Myocyte (in vitro differentiated cells): ENCODE measurements at places on chromosomes 3 and 15.

- DNase-seq = no peak
Measured at GRCh38 chr3:29643034-29643425, 362.2 kb downstream of the RBMS3 start.

GRCh38 chr15:63172851-63173451, 15.7 kb upstream of the RPS27L start:
- DNase-seq = no peak

GRCh38 chr15:32838820-32839219, 121.0 kb downstream of the GREM1 start:
- DNase-seq = peak; percentile 72

DNA sequence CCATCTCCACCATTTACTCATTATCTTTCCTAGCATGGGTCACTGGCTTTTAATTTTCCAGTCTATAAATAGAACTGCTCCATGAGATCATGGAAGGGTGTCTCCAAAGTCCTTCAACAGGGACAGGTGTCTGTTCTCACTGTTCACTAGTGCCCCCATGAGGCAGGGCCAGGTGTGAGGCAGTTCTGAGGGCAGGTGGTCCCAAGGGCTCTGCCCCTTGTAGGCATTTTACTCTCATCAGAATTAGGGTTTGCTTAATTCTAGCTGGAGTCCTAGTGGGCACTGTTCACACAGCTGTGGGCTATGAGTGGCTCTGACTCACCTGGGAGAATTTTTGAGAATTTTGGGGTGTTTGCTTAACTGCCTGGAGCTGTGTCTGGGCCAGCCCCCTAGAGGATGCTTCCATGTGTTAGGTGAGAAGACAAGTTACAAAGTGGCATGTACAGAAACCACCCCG, 248.0 kb upstream of the LYSMD4 start:
- DNase-seq = peak; percentile 40

DNA sequence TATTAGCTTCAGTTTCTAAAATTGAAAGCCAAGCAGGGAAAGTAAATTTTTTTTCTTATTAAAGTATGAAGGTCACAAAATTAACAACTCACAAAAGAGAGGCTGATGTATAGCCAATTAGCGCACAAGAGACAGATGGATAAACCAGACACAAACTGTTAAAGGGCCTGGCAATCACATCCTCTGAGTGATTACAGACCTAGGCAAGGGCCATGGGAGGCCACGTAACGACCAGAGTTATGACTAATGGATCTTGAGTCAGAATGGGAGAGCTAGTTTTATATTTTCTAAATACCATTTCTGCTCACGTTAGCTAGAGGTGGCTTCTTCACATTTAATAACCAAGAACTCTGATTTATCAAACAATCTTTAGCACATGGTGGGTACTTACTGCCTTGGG, 17.8 kb upstream of the SCAMP5 start:
- no peak for DNase-seq

DNA sequence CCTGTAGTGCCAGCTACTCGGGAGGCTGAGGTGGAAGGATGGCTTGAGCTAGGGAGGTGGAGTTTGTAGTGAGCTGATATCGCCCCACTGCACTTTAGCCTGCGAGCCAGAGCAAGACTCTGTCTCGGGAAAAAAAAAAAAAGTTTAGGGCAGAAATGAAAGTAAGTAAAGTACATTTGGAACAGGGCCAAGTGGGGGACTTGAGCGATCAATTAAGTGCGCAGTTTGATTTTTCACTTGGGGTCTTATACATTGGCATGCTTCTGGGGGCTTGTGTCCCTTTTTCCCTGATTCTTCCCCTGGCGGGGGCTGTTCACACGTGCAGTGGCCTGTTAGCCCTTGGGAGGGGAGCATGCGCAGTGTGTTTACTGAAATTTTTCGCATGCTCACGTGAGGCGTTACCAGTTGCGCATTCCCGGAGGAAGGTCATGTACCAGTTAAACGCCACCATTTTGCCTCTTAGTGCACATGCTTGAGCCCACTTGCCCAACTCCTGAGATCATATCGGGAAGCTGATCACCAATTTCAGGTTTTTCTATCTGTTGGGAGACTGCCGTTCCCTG, 42.0 kb downstream of the GALNT15 start:
- no peak for DNase-seq

GRCh38 chr15:72062319-72062718, 55.6 kb downstream of the MYO9A start:
- DNase-seq = no peak

GRCh38 chr3:42045708-42046243, 45.4 kb upstream of the TRAK1 start:
- DNase-seq = no peak

DNA sequence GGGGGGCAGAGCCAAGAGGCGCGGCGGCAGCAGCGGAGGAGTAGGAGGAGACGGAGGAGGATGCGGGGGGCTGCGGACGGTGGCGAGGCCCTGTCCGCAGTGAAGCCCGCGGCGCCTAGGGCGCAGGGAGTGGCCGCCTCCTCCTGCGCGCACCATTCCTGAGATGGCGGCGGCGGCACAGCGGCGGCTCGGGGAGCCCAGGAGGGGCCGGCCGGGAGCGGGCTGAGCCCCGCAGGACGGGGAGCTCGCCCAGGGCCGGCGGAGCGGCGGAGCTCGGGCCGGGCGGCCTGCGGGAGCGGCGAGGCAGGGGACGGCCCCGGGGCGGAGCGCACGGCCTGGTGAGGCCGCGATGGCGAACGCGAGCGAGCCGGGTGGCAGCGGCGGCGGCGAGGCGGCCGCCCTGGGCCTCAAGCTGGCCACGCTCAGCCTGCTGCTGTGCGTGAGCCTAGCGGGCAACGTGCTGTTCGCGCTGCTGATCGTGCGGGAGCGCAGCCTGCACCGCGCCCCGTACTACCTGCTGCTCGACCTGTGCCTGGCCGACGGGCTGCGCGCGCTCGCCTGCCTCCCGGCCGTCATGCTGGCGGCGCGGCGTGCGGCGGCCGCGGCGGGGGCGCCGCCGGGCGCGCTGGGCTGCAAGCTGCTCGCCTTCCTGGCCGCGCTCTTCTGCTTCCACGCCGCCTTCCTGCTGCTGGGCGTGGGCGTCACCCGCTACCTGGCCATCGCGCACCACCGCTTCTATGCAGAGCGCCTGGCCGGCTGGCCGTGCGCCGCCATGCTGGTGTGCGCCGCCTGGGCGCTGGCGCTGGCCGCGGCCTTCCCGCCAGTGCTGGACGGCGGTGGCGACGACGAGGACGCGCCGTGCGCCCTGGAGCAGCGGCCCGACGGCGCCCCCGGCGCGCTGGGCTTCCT, at the start of gene GPR27:
Gene GPR27 (plus strand): TSS at position 155 of the 909 bp plus-strand sequence. CDS start 195 bp downstream, at position 350.
- peak; percentile 2 for DNase-seq

GRCh38 chr3:150528354-150528797, 17.9 kb downstream of the SERP1 start:
- no peak for DNase-seq
